Stimulated activated CD8-positive, alpha-beta memory T cell treated with anti-CD3 and anti-CD28 coated beads, Interleukin-15, amount 100 ng/mL, for 4 hours (primary cell): ENCODE measurements at places on chromosomes 11 and 22.

- no peak for DNase-seq
Observed at GRCh38 chr22:49632199-49633009, 195.3 kb downstream of the BRD1 start.

DNA sequence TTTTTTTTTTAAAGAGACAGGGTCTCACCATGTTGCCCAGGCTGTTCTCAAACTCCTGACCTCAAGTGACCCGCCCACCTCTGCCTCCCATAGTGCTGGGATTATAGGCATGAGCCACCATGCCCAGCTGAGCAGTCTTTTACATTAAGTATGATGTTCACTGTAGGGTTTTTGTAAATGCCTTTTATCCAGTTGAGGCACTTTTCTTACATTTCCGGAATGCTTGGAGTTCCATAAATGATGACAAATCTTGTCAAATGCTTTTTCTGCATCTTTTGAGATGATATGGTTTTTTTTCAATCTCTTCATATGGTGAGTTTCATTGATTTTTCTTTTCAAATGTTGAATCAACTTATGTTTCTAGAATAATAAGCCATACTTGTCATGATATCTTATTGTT lies 29.4 kb upstream of the CTTN start:
- DNase-seq, result no peak

GRCh38 chr22:43796567-43796966 lies 15.5 kb downstream of the EFCAB6 start:
- no peak for DNase-seq

- no peak for DNase-seq
Observed at GRCh38 chr11:15685306-15685705, 570.6 kb downstream of the INSC start.

- DNase-seq, result no peak
Observed at GRCh38 chr22:35154937-35155387, 89.0 kb downstream of the ISX start.

- no peak for DNase-seq
Observed at GRCh38 chr11:100706179-100706578, 19.1 kb downstream of the ARHGAP42 start.
